ENCODE measurements at places on chromosomes 11 and 22. TPM values are rescaled to one million over a fixed set of nuclear protein-coding genes. Genes with fewer than 3 reads are reported as not detected.

Gene MUC6
- not detected for total RNA-seq

Gene CD3G
- 139 TPM for total RNA-seq

Gene NTM
- total RNA-seq, result not detected

Gene ASPHD2
- total RNA-seq, result 14.2 TPM

Gene SLC5A1
- total RNA-seq, result not detected

Gene OR8D4
- not detected for total RNA-seq

Gene MRGPRF
- total RNA-seq, result not detected

Gene GDPD4
- not detected for total RNA-seq

Gene VSIG10L2
- total RNA-seq, result not detected

Gene C11orf21
- total RNA-seq, result 3.4 TPM

Gene TIRAP
- total RNA-seq, result 15.9 TPM

Gene RAC2
- total RNA-seq, result 499 TPM

Gene ZNF408
- 10.2 TPM for total RNA-seq

Gene CD248
- not detected for total RNA-seq

Measured in activated T-helper 2 cell treated with anti-CD3 and anti-CD28 coated beads, Interferon-gamma antibody, Interleukin-2, Interleukin-4, amounts not matched to agents 10 μg/mL and 5 μg/mL and 100 μg/mL, durations not matched to agents 14 hours and 24 hours and 36 hours (primary cell).